NCI-H446 treated with DMSO at 0.1 percent for 48 hours (cell line): ENCODE measurements at places on chromosomes 7 and 10.
A peak's percentile ranks its signal among the peaks of the same experiment; 100 is the strongest.

DNA sequence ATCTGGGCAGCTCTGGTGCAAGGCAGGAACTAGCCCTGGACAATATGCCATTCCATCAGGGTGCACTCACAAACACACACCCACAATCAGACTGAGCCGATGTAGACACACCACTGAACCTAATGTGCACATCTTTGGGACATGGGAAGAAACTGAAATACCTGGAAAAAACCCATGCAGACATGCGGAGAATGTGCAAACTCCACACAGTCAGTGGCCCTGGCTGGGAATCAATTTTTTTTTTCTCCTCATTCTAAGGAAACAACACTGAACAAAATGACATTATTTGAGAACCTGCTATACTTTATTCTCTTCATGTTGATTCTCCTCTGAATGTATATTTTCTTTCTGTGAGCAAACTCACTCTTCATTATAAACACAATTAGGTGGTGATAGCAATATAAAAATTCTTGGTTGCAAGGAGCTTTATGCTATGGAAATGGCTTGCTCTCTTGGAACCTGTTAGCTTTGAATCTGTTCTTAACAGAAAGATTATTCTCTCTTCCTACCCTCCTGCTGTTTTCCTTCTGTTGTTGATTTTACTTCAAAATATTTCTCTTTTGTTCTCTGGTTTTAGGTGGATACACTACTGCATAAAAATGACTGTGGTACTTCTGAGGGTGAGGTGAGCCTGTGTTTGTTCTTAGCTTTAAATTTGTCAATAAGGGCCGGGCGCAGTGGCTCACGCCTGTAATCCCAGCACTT is 33.0 kb upstream of the MICU1 start:
- DNase-seq, result no peak

- peak; percentile 28 for DNase-seq
Measured at GRCh38 chr7:108002726-108003598, at the start of gene LAMB1. TSS of gene LAMB1 (minus strand) at chr7:108003161. CDS start at chr7:108002885, 276 bp downstream.

DNA sequence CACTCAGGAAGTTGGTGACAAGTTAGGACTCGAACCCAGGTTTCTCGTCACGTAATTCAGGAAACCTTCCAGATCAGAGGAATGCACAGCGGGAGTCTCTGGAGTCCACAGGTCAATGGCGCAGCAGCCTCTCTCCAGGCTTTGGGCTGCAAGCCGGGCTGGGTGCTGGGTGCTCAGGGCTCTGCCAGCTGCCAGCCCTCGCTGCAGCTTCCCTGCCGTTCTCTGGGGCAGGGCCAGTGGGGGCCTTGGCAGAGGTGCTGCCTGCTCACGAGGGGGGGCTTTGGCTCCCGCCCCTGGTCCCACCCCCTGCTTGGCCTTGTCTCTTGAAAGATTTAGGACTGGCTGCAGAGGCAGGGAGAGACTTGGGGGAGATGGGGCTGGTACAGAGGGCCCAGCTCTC is at the start of gene TACR2:
Gene TACR2, minus strand, starts transcription at position 224 of the 400 bp plus-strand sequence. CDS start 595 bp downstream, outside the sequence.
- no peak for DNase-seq

GRCh38 chr10:125868372-125868975 is 12.6 kb downstream of the DHX32 start:
- DNase-seq, result no peak

DNA sequence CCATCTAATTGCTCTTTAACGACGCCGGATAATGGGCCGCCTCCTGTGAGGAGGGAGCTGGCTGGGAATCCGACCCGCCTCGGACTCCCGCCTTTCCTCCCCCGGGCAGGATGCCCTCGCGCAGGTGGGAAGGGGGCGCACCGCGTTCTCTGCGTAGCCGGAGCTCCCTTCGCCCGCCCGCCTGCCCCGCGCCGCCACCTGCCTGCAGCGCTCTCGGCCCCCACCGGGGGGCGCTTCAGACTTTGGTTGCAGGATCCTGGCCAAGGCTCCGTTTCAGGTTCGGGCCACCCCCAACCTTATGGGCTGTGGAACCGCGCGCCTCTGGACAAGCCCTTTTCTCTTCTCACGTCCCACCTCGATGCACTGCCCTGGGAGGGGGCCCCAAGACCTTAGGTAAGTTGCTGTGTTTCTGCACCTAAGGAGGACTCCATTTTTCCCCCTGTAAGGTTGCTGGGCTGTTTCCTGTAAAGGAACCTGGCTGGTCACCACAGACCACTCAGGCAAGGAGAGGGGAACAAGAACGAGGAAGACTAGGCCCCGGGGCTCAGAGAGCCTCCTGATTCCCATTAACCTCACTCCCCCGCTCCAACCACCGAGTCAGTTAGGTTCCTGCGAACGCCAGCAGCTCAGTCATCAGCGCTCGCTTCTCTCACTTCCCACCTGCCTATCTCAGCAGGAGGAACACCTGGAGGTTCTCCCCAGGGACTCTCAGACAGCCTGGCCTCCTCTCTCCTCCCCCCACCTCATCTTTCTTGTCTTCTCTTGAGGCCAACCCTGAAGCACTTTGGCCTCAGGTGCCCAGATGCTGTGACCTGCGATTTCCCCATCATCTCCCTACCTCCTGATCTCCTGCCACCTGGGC is 11.3 kb upstream of the KAZALD1 start:
- DNase-seq, result no peak

DNA sequence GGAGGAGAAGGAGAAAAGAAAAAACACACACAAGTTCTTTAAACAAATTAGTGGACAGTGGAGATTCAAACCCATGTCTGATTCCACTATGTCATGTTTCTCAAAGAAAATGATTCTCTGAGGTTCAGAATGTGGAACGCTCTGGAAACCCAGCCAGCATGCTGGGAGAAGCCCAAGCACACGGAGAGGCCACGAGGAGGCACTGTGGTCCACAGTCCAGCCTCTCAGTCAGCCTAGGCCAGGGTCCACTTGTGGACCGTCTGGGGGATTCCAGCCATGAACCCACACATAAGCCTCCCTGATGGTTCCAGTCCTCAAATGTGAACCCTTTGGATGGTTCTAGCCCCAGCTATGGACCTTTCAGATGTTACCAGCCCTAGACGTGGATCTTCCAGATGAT is 73.4 kb downstream of the CAV1 start:
- no peak for DNase-seq

- DNase-seq, result no peak
Measured at GRCh38 chr10:12614177-12614995, 265.0 kb downstream of the CAMK1D start.
